ENCODE measurements at places on chromosomes 16 and 17. TPM values are rescaled to one million over a fixed set of nuclear protein-coding genes. Genes with fewer than 3 reads are reported as not detected.

Gene TEKT5
- not detected for total RNA-seq

Gene ORAI3
- 8.4 TPM for total RNA-seq

Gene MAF
- 47.0 TPM for total RNA-seq

Gene THUMPD1
- total RNA-seq = 45.2 TPM

Gene MPG
- total RNA-seq = 56.8 TPM

Gene RNF43
- total RNA-seq = 0.67 TPM

Gene ATXN7L3
- total RNA-seq = 102 TPM

Measured in activated CD8-positive, alpha-beta memory T cell treated with anti-CD3 and anti-CD28 coated beads for 36 hours (primary cell).